ENCODE measurements at places on chromosomes 2 and 18.

GRCh38 chr2:234848578-234848977, 103.2 kb upstream of the SH3BP4 start:
- DNase-seq: no peak

GRCh38 chr18:7740821-7741220, 173.7 kb downstream of the PTPRM start:
- DNase-seq: no peak

GRCh38 chr2:161141033-161141432, 19.2 kb upstream of the TANK start:
- no peak for DNase-seq

- no peak for DNase-seq
Observed at GRCh38 chr2:164898475-164898874, 56.9 kb downstream of the SLC38A11 start.

- no peak for DNase-seq
Observed at GRCh38 chr2:210461401-210461800, 15.2 kb downstream of the LANCL1 start.

- DNase-seq: no peak
Observed at GRCh38 chr2:134347756-134348155, 93.9 kb downstream of the MGAT5 start.

DNA sequence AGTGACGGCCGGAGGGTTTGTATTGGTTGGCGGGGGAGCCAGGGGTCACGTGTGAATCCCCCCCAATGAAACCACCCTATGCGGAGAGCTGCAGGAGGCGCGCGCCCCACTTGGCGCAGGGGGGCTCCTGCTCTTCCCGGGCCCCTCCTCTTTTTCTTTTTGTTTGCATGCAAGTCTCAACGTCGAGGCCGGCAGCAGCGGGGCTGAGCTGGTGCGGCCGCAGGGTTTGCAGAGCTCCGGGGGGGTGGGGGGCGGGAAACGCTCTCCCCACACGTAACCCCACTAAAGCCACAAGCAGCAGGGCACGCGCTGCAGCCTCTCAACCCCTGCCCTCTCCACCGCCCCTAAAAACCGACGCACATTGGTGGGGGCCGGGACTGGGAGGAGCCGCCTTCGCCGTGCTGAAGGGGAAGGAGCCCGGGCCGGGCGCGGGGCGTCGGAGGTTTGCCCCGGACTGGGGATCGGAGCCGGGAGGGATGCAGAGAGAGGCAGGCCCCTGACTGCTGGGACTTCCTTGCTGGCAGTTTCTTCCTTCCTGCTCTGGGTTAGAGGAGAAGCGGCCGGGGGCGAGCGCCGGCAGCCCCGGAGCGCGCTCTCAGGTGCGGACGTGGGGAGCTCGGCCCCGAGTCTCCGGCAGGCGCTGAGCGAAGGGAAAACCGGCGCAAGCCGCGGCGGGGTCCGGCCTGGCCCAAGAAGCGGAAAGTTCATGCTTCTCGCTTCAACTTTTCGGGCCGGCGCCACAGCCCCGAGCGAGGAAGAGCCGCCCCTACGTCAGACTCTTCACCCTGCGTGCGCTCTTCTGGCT, 864 bp downstream of the LBH start:
- peak; percentile 25 for DNase-seq

All from nucleus accumbens (tissue), 56 donors.